ENCODE measurements at places on chromosomes 3 and 15.

DNA sequence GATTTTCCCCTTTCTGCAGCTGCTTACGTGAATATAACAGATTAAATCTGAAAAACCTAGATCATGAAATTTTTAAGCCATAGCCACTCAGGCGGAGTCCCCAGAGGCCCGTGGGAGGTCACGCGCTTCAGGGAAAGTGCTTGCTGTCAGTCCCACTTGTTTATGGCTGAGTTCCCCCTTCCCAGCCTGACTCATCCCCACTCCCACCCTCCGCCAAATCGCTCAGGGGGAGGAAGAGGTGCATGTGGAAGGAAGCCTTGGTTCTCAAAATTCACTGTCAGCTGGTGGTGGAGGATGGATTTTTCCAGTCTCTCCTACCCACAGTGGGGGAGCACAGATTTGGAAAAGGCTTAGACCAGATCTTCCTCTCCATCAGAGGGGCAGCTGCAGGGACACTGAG is 67.4 kb downstream of the CORO2B start:
- DNase-seq: no peak

GRCh38 chr15:59691194-59691805 is 2.2 kb upstream of the BNIP2 start:
- DNase-seq: no peak

- DNase-seq: no peak
Observed at GRCh38 chr3:78941587-78941986, 826.2 kb downstream of the ROBO1 start.

DNA sequence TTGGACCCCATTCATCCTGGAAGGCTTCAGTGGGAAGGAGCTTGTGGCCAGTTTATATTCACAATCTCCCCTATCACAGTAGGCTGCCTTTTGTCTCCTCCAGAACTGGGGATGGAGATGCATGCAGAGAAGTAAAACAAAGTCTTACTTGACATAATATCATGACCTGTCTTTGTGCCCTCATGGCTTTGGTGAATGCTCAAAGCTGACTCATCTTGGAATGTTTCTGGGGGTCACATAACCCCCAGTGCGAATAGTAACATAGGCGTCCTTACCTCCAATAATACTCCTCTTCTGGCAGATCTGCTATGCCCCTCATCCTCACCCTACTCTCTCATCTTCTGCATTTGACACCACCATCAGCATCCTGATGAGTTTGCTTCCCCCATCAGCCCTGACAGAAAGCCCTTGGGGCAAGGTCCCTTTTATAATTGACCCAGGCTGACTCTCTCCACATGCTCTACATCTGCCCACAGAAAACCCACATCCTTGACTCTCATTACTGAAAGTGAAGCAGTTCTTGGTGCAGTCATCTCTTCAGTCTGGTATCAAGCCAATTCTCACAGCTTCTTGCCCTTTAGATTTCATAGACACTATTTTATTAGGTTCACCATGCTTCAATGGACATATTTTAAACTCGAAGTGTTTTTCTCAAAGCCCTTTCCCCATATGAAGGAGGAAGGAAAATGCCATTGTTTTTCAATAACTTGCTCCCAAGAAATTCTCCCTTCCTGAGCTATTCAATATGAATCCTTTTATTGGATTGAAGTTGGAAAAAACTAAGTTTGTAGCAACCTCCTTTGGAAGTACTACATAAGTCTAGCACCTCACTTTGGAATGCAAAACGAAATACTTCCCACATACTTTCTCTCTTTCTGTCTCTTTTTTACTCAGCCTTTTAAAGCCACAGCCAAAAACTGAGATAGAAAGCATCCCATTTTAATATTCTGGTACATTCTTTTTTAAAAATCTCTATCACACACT is 36.6 kb downstream of the OSTN start:
- no peak for DNase-seq

GRCh38 chr3:143309705-143310104 is 190.1 kb downstream of the CHST2 start:
- no peak for DNase-seq

- DNase-seq: no peak
Observed at GRCh38 chr3:182384221-182384620, 409.1 kb upstream of the ATP11B start.

GRCh38 chr3:150497956-150498355 is 48.3 kb downstream of the SERP1 start:
- DNase-seq: no peak

DNA sequence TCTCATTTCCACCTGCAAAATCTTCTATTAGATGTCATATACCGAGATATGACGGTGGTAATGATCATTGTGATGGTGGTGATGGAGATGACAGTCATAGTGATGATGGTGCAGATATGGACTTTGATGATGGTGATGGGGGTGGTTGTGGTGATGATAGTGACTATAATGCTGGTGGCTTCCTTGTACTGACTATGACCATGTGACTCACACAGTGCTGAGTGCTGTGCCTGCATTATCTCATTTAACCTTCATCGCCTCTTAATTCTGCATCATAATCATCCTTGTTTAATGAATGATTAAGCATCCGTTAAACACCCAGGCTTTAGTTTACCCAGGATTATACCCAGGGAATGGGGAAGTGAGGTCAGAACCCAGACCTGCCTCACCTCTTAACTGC is 331.7 kb downstream of the FEZF2 start:
- DNase-seq: no peak

DNA sequence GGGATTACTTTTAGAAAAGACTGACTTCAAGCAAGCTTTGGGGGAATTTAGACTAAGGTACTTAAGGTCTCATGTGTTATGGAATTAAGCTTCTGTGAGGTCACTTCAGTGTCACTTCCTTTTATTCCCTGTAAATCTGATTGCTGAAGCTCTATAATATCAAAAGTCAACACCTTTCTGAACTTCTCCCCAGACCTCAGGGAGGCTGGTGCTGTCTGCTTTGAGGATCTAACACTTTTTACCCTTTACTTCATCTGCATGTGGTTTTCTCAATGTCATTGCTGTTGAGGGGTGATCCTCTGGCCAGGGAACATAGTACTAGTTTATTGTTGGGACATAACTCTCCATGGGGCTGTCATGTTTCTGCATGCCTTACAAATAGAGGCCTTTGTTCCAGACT is 41.8 kb upstream of the RASGRF1 start:
- DNase-seq: no peak

DNA sequence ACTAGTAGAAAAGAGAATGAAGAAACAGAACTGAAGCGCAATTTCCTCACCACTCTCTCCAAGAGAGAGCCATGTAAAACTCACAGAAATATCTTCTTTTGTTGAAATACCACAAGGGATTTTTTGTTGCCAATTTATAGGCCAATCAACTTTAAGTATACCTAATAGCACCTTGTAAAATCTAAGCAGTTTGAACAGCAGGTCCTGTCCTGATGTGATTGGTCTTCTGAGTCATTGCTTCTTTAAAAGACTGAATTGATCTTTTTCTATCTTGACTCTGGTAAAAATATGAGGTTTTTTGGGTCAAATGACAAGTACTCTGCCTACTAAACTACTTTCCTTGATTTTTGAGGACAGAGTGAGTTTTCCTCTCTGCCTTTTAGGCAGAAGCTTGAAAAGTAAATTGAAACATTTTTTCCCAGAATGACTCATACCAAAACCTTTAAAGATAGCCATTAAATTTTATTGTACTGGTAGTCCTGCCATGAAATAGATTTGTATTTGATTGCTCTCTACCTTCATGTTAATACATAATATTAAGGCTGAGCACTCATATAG is 343.9 kb upstream of the CBLB start:
- DNase-seq: no peak

DNA sequence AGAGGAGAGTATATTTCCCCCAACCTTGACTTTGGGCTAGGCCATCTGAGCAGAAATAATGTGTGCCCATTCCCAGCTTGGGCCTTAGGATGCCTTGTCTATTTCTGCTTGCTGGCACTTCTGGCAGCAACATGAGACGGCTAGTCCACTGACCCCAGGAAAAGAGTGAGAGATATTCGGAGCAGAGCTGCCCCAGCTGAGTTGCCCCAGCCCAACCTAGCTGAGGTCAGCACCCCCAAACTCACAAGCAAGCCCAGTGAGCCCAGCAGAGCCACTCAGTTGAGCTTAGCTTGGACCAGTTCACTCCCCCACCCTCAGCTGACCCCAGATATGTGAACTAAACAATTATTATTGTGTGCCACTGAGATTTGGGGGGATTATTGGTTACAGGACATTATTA is 20.2 kb downstream of the ITGA11 start:
- no peak for DNase-seq

- no peak for DNase-seq
Observed at GRCh38 chr3:13494463-13495350, 14.6 kb downstream of the HDAC11 start.

DNA sequence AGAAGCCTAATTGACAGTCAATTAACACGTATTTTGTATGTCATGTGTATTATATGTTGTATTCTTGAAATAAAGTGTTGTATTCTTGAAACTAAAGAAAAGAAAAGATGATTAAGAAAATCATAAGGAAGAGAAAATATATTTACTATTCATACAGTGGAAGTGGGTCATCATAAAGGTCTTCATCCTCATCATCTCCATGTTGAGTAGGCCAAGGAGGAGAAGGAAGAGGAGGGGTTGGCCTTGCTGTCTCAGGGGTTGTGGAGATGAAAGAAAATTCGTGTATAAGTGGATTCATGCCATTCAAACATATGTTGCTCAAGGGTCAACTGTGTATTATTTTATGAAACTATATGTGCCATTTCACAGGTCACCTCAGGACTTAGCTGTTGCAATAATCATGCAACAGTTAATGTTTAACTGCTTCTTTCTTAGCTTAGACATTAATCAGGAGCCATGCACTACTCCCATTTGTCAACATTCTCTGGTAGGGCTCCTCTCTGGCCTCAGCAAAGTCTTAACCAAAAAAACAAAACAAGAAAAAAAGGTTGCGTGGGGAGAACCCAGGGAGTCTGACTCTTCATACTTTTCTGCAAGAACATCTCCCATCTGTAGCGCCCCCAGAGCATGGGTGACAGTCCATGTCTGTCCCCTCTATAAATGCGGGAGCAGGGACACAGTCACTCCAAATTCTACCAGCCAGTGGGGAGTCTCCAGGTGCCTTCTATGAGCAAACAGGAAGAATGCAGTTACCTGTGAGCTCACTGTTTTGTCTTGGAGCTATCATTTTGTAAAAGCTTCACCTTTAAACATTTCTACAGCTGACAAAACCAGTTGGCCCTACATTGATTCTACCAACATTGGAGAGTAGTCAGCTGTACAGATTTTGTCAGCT is 19.9 kb upstream of the LRRC2 start:
- no peak for DNase-seq

DNA sequence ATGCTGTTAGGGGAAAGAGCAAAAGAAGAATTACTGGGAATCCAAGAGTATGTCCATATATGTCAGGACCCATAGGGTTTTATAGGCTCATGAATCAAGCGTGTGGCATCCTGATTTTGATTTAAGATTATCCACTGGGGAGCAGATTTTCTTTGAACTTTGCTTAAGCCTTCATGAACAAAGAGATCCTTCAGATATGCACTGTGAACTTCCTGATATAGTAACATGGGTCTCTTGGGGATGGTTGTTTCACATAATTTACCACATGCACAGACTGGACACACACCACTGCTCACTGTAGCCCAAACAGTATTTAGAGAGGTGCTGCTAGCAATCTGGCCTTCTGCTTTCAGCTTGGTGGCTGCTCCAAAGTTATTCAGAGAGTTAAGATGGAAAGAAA is 200.9 kb upstream of the ZPLD1 start:
- no peak for DNase-seq

DNA sequence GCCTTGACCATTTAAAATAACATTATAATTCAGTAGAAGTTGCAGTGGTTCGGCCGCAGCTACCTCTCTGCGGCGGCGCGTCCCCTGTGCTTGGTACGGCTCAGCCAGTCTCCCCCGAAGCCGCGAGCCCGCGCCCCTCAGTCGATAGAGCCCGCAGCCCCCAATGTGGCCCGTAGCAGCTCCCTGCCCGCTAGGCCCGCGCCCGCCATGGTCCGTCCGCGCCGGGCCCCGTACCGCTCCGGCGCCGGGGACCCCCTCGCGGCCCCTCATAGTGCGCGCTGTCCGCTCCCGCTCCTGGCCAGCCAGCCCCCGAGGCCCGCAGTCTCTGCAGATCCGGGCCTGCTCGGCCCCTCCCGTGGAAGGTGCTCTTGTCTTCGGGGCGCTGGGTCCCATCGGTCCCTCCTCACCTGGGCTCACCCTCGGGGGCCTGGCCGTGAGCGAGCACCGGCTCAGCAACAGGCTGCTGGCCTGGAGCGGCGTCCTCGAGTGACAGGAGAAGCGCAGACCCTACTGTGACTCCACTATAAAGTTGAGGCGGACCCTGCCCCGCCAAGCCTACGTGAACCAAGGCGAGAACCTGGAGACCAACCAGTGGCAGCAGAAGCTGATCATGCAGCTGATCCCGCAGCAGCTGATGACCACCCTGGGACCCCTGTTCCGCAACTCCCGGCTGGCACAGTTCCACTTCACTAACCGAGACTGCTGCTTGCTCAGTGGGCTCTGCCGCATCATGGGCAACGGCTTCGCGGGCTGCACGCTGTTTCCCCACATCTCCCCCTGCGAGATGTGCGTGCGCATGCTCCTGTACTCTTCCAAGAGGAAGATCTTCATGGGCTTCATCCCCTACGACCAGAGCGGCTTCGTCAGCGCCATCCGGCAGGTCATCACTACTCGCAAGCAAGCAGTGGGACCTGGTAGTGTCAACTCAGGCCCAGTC is 21.8 kb upstream of the GPR156 start:
- DNase-seq: no peak

DNA sequence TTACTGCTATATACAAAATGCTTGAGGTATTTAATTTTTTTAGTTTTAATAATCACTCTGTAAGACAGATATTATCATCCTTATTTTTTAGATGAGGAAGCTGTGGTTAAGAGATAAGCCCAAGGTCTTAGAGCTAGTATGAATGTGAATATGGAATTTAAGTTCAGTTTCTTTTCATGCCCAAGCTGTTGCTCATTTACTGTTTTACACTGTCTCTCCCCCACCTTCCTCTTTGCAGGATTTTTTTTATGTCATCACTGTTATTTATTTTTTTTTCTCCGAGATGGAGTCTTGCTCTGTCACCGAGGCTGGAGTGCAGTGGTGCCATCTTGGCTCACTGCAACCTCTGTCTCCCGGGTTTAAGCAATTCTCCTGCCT is 22.5 kb downstream of the MAP2K5 start:
- DNase-seq: no peak

DNA sequence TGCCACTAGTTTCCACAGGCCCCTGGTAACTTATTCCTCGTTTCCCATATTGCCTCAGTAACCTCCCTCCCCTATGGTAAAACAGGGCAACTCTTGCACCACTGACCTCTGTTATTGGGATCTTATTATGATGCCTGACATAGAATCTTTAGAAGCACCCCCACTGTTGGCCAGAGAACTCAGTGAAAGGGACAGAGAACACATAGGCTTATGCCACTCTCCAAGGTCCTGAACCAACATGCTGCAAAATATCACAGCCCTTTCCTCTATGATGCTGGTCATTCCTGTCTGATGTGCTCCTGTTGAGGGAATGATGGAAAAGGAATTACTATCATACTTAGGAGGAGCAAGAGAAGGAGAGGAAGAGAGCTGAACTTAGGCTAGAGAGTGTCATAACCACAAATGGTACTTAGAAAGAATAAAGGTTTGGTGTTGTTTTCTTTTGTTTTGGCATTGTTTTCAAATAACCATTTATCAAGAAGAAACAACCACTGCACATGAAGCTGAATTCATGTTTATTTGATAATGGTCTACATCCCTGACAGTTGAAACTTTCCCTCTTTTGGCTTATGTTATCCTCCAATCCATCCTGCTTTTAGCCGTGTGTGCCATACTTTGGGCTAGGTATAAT is 330.2 kb downstream of the EPHB1 start:
- no peak for DNase-seq
